ENCODE measurements at places on chromosomes 5 and 9.

GRCh38 chr9:2144619-2145018 is 129.5 kb downstream of the SMARCA2 start:
- DNase-seq = no peak

- no peak for DNase-seq
These were observed 1.3 kb upstream of the NNT start for GRCh38 chr5:43601454-43602260.

GRCh38 chr5:134957920-134958608 is 9.6 kb upstream of the CATSPER3 start:
- DNase-seq = no peak

- DNase-seq = no peak
These were observed 467.5 kb upstream of the TLE4 start for GRCh38 chr9:79104216-79104615.

GRCh38 chr5:111200828-111201227 is 23.4 kb upstream of the CAMK4 start:
- DNase-seq = no peak

DNA sequence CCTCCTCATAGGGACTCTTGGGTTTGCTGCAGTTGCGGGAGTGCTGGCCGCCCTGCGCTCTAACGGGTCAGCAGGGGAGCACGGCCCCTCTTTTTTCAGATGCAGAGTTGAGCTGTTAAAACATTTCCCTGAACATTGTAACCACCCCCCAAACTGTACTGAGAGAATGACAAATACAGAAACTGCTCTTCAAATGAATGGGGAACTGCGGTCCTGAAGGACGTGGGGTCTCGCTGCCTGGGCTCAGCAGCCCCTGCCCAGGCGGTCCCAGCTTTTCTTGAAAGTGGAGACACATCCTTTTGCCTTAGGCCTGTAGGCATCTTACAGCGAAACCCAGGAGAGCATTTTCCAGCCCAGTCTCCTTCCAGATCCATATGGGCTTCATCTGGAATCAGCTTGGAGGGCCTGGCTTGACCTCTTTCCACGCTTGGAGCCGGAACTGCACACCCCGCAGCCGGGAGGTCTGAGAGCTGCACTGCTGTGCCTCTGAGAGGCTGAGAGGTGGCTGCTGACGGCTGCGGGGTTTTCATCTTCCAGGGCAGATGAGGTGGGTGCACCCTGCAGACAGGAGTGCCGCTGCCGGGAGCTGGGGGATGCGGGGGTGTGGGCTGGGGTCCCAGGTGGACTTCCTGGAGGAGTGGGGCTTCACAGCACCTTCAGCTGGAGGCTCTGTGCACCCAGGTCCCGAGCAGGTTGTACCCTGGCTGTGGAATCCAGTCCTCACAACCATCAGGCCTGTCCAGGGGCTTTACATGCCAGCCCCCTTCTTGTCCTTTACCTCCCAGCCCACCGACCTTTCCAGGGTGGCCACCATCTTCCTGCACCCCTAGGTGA is 1.2 kb upstream of the AGPAT2 start:
- DNase-seq = no peak

DNA sequence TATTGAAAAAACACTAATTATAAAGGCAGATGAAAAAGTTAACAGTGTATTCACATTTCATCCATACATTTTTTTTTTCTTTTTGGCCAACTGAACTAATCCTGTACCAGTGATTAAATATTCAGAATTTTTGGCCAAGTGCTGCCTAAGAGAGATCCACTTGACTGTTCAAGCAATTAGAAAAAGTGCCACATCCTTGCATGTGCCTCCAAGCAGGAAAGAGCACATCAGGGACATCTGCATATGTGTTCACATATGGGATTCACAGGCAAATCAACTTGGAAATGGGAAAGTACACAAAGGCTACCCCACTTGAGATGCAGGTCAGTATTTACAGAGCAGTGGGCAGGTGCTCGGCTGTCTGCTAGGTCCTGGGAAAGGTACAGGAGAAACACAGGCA is 163.3 kb upstream of the LHFPL2 start:
- DNase-seq = no peak

GRCh38 chr5:81020478-81021167 is 60.5 kb downstream of the RASGRF2 start:
- no peak for DNase-seq

DNA sequence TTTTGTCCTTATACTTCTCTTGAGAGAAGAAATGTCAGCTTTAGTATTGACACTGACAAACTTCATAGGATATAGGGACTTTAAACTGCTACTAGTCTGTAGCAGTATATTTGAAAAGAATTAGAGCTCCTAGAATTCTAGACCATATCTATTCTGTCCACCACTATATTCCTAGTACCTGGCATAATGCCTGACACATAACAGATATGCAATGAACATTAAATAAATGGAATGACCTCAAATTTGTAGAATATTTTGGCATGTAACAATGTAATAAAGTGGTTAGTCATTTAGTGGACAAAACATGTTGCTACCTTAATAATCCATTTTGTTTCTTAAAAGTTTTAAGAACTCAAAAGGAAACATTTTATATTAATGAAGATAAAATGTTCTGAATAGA is 57.5 kb downstream of the HOMER1 start:
- DNase-seq = no peak
